ENCODE measurements at places on chromosomes 11 and 22.

- DNase-seq = no peak
Observed at GRCh38 chr11:112465433-112466024, 204.9 kb upstream of the PLET1 start.

GRCh38 chr11:123707206-123707605, 34.3 kb downstream of the ZNF202 start:
- DNase-seq = no peak

GRCh38 chr11:68135161-68135560, 14.0 kb upstream of the CHKA start:
- no peak for DNase-seq

DNA sequence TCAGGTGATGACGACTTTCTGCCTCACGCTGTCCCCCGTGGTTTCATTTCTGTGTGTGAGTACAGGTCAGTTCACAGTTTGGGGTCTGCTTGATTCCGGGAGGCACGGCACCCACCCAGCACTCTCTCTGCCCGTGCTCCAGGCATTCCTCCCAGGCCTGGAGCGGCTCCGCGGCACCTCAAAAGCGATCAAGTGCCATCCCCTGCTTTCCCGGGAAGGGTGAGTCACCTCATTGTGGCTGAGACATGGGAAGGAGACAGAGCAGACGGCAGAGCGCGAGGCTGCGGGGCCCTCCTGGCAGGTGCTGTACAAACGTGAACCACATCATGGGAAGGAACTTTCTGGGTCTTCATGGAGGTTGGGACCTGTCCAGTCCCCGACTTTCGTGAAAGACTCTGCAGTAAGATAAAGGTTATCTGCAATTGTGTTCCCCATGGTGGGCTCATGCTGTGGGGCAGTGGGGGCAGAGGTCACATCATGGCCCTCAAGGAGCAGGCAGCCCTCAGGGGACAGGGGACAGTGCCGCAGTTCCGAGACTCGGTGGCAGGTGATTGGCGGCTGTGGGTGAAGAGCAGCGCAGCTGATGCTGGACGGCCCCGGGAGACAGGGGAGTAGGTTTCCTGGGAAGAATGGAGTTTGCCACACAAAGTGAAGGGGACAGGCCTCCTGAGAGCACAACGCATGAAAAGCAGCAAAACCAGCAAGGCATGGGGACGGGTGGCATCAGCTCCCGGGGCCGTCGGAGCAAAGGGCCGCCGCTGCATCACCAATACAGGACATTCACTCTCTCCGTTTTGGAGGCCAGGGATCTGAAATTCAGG, 65.3 kb downstream of the CELSR1 start:
- DNase-seq = no peak

DNA sequence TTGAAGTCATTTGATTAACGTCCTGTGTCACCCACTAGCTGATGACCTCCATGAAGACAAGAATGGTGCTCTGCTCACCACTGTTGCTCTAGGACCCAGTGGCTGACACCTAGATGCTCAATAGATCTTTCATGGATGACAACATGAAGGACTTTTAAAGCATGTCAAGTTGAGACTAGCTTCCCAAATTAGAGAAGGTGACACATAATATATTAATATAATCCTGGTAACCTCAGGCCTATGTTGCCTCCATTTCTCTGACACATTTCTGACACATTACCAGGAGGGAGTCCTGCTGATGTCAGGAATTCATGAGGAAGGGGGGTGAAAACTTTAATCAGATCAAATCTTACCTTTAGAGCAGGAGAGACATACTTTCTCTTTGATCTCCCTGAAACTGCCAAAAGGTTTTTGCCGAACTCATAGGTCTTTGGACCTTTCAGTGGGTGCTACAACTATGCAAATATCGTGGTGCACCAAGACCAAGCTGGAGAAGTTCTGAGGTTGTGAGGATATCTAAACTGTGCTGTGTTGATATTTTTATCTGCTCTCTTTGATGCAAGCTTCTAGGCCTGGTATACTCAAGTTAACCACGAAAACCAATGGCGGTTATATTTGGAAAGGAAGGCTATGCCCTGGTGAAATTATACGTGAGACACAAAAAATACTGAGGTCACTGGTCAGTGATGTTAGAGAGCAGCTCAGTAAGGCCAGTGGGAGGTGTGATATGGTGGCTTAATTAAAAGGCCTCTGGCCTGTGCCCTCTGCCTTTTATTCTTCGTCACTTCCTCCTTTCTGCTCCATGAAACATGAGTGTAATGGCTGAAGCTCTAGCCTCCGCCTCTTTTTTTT, 13.2 kb upstream of the AMPD3 start:
- no peak for DNase-seq

DNA sequence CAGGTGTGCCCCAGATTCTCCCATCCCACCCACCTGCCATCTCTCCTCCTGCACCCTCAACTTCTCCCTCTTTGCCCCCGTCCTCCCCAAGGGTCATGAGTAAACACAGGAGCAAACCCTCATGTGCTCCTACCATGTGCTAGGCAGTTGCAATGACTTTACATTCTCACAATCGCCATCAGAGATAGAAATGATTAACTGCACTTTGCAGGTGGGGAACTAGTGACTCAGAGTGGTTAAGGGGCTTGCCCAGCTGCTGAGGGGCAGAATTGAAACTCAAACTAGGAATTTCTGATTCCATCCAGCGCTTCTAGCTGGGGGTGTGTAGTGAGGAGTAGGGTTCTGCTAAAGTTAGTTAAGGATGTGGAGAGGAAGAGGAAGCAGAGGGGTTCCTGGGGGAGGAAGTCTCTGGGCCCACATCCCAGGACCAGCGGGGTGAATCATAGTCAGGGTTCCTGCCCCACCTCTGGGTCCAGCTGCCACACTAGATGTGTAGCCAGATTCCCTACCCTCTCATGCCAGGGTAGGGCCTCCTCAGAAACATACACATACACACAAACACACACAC, 16.0 kb upstream of the PRG2 start:
- no peak for DNase-seq

DNA sequence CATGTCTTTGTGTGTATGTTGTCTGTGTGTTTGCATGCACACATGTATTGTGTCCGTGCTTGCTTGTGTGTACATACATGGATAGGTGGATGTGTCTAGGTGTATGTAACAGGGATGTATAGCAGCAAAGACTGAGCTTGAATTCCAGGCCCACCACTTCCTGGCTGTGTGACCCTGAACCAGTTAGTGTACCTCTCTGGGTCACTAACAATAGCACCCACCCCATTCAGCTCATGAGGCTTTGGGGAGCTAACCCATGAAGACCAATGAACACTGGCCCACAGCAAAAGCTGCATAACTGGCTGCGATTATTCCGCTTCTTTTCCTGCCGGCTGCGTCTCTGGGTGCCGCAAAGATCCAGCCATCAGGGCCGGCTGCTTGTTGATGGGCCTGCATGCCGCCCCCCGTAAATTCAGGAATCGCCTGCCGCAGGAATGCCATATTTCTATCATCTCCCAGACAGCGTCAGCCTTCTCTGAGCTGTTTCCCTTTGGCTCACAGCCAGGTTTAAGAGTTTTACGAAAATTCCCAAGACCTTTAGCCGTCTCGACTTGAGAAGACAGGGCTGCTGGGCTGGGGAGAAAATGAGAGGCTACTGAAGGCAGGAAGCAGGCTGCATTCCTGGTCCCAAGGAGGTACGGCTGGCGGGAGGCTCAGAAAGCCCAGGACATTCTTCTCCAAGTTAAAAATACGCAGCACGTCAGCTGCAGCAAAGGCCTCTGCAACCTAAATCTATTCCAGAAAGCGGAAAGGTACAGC, 224.6 kb downstream of the MN1 start:
- no peak for DNase-seq

DNA sequence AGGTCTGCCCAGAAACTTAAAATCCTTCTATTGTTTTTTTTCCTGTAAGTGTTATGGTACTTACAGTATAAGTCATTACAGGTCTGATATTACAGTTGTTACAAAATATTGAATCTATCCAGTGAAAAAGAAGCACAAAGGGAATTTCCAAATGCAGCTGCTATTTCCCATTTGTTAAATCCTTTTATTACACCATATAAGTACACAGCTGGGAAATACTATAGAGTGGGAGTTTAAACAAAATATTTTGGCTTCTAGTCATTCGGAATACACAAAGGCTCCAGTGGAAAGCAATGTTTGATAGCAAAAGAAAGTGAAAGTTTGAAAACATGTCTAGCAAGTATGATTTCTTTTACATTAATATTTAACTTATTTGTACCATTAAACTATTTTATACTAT, 18.0 kb downstream of the SOX6 start:
- DNase-seq = no peak

DNA sequence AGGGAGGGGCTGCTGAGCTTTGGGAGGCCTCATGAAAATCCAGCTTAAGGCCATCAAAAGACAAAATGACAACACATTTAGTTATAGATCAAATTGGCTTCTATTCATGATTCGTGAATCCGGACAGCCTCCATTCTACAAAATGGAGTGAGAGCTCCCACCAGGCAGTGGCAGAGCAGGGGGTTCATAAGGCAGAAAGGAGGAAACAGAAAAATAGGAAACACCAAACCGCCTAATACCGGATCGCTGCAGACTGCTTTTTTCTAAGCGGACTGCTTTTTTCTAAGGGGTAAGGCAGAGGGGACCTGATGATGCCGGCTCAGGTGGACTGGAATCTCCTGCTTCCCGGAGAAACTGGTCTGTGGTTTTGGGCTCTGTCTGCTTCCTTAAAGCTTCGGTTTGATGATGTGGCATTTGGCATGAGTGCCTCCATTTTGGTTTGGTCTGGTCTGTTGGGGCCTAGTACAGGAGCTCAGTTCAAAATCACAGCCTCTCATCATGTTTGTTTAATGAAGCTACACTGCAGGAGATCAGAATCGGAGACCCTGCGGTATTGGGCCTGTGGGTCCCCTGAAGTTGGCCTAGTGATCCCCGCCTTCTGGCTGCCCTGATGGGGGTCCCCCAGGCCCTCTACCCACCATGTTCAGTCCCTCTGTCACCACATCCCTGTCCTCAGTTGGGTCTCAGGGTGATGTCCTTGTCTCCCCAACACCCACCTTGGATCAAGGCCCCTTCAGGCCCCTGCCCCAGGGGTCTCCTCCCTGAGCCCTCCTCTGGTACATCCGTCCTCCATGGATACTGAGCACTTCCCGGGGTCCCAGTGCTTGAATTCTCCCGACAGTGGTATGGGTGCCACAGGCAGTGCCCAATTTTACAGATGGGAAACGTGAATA, 1.2 kb downstream of the ALDH3B1 start:
- DNase-seq = no peak

DNA sequence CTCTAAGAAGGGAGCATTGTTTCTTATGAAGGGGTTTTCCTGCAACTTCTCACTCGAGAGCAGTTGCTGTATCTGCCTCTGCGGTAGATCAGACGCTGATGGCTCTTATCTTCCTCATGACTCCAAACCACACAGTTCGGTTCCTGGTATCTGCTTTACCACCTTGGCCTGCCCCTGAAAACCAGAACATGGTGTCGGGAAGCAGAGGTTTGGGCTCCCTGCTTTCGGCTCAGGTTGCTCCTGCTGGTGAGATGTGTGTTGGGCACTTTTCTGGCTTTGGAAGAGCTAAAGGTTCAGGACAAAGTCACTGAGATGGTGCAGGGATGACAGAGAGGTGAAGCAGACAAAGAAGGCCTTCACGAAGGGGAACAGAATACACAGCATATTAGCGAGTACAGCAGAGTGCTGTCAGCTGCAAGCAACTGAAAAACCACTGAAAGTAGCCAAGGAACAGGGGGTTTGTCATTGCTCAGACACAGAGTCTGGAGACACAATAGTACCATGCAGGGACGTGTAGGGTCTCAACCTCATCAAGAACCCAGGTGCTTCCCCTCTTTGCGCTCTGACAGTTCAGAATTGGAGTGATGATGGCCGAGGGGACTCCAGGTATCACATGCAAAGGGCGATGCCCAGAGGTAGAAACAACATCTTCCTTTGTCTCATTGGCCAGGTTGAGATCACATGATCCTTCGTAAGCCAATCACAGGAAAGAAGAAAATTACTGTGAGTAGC, 11.9 kb upstream of the CSF2RB start:
- DNase-seq = no peak

DNA sequence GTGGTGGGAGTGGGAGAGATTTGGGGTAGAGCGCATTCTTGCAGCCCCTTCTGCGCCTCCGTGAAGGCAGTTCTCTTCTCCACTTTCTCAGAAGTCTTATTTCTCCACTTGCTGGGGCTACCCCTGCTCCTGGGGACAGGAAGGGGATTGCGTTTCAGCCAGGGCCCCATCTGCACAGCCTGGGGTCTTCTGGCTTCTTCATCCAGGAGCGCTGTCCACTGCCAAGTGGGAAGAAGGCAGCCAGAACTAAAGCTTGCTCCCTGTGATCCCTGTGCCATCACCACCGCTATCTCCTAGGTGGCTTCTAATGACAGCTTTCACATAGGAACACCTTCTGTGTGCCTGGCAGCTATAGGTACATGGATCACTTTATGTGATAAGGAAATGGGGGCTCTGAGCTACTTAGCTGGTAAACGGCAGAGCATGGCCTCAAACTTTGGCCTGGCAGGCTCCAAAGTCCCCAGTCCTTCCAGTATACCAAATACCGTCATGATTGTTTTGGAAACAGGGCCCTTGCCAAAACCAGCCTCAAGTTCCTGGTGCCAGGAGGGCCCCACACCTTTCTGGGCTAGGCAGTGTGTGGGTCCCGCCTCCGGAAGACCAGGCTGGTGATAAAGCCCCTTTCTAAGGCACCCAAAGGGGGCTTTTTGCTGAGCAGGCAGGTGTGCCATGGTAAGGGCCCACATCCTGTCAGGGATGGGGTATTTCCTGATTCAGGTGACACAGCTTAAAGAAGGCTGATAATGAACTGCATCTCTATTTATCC, 60.4 kb upstream of the PAX6 start:
- no peak for DNase-seq

GRCh38 chr22:32765132-32765618, 36.3 kb upstream of the TIMP3 start:
- no peak for DNase-seq

DNA sequence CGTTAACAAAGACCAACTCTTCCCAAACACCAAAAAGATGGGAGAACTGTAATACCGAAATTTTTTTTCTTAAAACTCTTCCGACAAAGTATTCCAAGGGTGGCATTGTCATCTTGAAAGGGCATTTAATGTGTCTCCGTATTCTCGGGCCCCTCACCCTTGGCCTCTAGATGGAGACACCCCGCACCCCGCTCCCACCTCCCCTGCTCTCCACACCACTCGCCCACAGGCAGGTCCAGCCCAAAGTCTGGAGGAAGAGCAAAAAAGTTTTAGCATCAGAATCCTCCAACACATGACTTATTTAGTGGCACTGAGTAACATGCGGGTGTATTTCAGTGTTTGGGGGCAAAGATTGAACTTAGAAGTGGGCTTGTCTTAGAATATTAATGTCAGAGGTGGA, 20.7 kb downstream of the SPATA19 start:
- no peak for DNase-seq

- no peak for DNase-seq
Observed at GRCh38 chr11:2129308-2129698, 9.9 kb downstream of the IGF2 start.

Data from fibroblast of gingiva (primary cell).